ENCODE measurements at places on chromosomes 5 and 9.

DNA sequence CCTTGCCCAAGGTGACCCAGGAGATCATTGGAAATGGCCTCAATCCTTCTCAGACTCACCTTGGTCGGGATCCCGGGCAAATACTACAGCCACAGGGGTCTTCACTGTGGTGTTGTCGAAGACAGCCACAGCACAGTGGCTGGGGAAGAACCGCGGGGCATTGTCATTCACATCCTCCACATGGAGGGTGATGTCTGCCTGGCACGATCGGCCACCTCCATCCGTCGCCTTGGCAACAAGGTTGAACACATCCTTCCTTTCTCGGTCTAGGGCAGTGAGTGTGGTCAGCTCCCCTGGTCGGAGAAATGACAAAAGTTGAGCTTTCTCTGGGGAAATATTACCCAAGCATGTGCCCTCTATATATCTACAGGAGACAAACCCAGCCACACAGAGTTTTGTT lies 56.8 kb downstream of the FAT2 start:
- no peaks in the 10 kb centered on the region for H3K36me3 ChIP-seq
- DNase-seq: no peak
- H3K4me1 ChIP-seq: no peaks in the 10 kb centered on the region
- peaks cover 28% of the 10 kb centered on the region for H3K27me3 ChIP-seq

- no peak for DNase-seq
- no peaks in the 10 kb centered on the region for H3K27me3 ChIP-seq
- no peaks in the 10 kb centered on the region for H3K36me3 ChIP-seq
- no peak overlapping the region for H3K4me3 ChIP-seq
Measured at GRCh38 chr5:31270396-31270795, 76.9 kb downstream of the CDH6 start.

- no peaks in the 10 kb centered on the region for H3K27me3 ChIP-seq
- no peak overlapping the region for H3K27ac ChIP-seq
- no peak for DNase-seq
- H3K4me1 ChIP-seq: peaks cover 29% of the 10 kb centered on the region
- no peak overlapping the region for H3K4me3 ChIP-seq
Measured at GRCh38 chr5:10602031-10602806, 38.3 kb downstream of the ANKRD33B start.

GRCh38 chr9:4879115-4879558 lies 86.4 kb downstream of the RCL1 start:
- no peak for DNase-seq
- H3K27me3 ChIP-seq: no peaks in the 10 kb centered on the region
- H3K36me3 ChIP-seq: peaks cover 2% of the 10 kb centered on the region
- H3K27ac ChIP-seq: no peak overlapping the region
- H3K4me3 ChIP-seq: no peak overlapping the region

DNA sequence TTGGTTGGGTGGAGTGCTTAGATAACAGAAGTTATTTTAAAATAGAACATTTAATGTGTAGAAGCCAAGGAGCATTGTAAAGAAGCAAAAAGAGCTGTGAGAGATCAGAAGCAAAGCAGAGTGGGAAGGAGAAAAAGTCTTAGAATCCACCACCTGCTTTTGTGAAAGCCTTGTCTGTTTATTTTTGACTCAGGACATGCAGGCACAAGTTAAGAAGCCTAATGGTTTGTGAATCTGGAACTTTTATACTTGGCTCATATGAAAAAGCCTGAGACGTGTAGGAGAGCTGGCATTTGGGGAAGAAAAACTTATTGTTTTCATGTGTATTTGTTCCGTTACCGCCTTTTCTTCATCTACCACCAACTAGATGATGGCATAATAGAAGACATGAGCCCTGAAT lies 38.5 kb upstream of the ITGA2 start:
- no peak overlapping the region for H3K4me3 ChIP-seq
- peaks cover 4% of the 10 kb centered on the region for H3K27me3 ChIP-seq
- H3K4me1 ChIP-seq: peaks cover 12% of the 10 kb centered on the region
- no peak for DNase-seq

DNA sequence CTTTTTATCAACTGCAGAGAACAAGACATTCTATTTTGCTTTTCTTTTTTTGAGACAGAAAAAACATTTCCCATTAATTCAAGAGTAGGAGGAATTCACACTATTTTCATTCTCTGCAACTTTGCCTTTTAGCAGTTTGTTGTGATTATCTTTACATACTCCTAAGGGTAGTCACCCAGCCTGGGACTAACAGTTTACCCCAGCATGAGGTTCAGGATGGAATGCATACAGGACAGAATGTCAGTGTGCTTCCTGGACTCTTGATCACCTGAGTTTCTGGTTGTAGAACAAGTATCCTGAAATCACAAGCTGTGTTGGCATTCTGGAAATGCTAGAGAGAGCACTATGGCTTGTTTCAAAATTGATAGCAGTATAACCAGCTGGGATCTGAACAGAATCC lies 368.1 kb downstream of the KIF4B start:
- H3K4me1 ChIP-seq: no peaks in the 10 kb centered on the region
- no peaks in the 10 kb centered on the region for H3K27me3 ChIP-seq
- DNase-seq: no peak
- no peak overlapping the region for H3K4me3 ChIP-seq
- no peaks in the 10 kb centered on the region for H3K36me3 ChIP-seq

GRCh38 chr9:120324461-120324860 lies 255.5 kb downstream of the CDK5RAP2 start:
- H3K27ac ChIP-seq: no peak overlapping the region
- DNase-seq: no peak
- no peak overlapping the region for H3K4me3 ChIP-seq

DNA sequence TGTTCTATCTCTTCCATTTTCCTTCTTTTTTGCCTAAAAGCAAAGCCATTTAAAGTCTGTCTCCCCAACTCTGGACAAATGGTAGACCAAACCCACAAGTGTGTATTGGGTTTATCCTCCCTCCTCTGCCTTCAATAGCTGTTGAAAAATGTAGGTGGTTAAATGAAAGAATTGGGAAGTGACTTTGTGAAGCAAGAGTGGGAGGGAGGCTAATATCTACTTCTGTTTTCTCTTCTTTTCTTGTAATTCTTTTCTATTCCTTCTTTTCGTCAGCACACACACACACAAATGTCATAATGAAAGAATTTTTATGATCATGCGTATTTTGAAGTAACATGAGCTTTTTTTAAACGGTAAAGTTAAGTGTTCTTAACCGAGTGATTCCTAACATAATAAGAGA lies 3.8 kb downstream of the CCDC152 start:
- H3K4me3 ChIP-seq: no peak overlapping the region
- no peak for DNase-seq
- H3K36me3 ChIP-seq: no peaks in the 10 kb centered on the region
- peaks cover 12% of the 10 kb centered on the region for H3K27me3 ChIP-seq
- peaks cover 15% of the 10 kb centered on the region for H3K4me1 ChIP-seq

DNA sequence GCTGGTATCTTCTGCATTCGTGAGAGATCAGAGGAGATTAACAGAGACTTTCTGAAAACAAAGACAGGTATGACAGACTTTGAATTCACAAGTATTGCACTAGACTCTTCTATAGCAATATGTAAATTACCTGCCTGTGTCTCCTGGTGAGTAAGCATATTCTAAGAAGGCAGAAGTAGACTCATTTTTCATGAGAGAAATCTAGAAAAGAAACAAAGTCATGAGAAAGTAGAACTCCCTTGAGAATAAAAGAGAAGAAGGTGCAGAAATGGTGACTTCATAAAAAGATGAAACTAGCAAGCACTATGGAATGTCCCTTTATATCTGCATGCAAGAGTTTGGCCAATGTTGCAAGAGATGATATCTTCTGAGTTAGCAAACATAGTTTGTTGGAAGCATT lies 419.8 kb downstream of the DMRT2 start:
- no peak for DNase-seq
- H3K4me3 ChIP-seq: no peak overlapping the region
- no peaks in the 10 kb centered on the region for H3K4me1 ChIP-seq
- no peaks in the 10 kb centered on the region for H3K36me3 ChIP-seq
- H3K27me3 ChIP-seq: no peaks in the 10 kb centered on the region
- H3K27ac ChIP-seq: no peak overlapping the region

DNA sequence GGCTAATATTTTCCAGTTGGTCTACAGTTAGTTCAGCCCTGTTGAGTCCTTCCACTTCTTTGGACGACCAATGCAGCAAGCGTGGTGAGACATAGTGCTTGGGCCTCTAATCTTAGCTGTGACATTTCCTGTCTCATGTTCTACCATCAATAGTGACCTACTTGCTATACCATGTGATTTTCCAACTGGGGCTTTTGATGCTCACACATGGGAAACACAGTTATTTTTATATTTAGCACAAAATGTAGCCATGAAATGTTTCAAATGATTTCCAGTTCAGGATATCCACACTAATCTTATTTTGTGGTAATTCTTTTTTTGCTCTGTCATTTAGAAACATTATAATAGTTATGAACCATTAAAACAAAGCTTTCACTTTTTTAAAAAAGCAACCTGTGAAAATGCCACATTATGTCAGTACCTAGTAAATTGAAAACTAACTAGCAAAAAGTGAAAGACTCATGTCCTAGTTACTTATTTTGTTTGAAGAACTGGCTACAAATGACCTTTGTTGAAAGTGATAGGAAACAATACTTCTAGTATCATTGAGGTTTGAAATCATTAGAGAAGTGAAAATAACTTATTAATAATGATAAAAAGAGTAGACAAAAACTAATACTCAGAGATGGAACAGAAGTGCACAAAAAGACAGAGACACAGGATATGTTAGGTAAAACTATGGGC lies 18.3 kb downstream of the MARCHF3 start:
- H3K4me1 ChIP-seq: peaks cover 3% of the 10 kb centered on the region
- no peak overlapping the region for H3K27ac ChIP-seq
- no peak overlapping the region for H3K4me3 ChIP-seq
- no peaks in the 10 kb centered on the region for H3K27me3 ChIP-seq

DNA sequence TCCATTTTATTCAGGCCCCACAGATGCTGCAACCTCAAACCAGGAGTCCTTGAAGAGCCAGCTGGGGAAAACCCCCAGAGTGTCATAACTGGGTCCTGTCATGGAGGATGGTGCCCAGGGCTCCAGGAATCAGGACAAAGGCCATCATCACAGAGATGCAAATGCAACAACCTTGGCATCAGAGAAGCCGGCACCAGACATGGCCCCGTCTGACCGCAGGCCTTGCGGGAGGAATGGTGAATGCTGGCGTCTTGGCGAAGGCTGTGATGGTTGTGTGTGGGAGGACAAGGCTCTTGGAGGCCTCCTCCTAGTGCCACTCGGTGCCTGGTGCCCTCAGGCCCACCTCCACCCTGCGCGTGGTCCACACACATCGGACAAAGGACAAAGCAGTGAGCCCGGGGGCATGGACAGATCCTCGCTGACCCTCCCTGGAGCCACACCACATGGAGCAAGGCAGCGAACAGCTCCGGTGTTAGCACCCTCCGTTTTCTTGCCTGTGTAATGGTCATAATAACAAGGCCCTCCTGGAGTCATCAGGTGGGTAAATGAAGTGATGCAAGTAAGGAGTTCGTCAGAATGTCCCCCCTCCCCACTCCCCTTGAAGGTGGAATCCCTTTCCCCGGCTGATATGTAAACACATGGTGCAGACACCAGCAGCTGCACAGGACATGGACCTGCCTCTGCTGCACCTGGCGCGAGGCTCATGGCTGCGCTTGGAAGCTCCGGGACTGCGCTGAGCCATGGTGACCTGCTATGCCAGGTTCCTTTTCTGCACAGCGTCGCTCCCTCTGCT lies 380.7 kb downstream of the IRX2 start:
- no peaks in the 10 kb centered on the region for H3K4me1 ChIP-seq
- no peak for DNase-seq
- H3K36me3 ChIP-seq: no peaks in the 10 kb centered on the region
- H3K4me3 ChIP-seq: no peak overlapping the region

- peaks cover 2% of the 10 kb centered on the region for H3K36me3 ChIP-seq
- H3K27me3 ChIP-seq: peaks cover 11% of the 10 kb centered on the region
- DNase-seq: no peak
- H3K4me1 ChIP-seq: peaks cover 16% of the 10 kb centered on the region
- no peak overlapping the region for H3K4me3 ChIP-seq
- H3K27ac ChIP-seq: no peak overlapping the region
Measured at GRCh38 chr5:132751444-132751843, 4.2 kb downstream of the CCNI2 start.

GRCh38 chr9:86452201-86452828 lies 98.1 kb upstream of the TUT7 start:
- peaks cover 4% of the 10 kb centered on the region for H3K27me3 ChIP-seq
- H3K36me3 ChIP-seq: no peaks in the 10 kb centered on the region
- no peak overlapping the region for H3K27ac ChIP-seq
- no peak overlapping the region for H3K4me3 ChIP-seq

DNA sequence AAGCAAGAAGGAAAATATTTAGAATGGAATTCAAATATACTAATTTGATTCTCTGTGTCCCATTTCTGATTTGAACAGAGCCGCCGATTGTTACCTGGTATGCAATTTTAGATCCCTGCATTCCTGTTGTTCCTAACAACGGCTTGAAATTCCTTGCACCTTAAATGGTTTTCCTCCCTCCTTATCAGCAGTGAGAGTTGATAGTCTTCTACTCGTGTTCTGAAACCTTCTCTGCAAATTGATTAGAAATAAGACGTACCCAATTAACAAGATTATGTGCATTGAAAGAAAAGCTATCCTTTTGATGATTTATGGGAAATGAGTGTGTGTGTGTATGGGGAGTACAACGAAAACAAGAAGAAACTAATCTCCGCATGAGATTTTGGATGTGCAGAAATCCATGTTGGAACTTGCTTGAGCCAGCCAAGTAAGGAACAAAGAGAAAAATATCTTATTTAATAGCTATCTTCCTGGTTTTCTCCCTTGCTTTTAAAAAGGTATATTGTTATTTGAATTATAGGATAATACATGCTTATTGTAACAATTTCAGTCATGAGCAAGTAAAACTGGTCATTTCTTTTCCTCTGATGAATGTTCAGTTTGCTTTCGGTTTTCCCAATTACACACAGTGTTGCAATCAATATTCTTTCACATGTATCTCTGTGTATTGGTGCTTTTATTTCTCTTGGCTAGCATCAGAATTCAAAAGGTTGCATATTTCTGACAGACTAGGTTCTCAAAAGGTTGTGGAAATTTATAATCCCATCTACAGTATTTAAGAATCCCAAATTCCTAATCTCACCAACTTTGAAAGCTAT lies 211.1 kb upstream of the ACTBL2 start:
- H3K27me3 ChIP-seq: peaks cover 5% of the 10 kb centered on the region
- no peaks in the 10 kb centered on the region for H3K4me1 ChIP-seq
- no peaks in the 10 kb centered on the region for H3K36me3 ChIP-seq
- H3K4me3 ChIP-seq: no peak overlapping the region
- peak overlapping the region; percentile 35 for H3K27ac ChIP-seq
- DNase-seq: no peak

DNA sequence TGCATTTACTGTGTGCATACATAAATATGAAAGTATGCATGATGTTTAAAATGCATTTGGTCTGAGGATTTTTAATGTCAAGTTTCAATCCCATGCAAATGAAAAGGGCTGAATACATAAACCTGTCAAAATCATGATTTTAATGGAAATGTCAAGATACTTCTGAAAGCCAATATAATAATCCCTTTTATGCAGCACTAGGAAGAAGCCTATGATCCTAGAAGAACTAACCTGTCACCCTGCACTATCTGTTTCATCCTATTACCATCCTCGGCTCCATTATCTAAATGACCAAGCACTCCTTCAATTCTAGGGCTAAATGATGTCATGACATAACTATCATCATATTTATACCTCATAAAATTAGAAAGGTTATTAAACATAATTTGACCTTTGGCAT lies 2229.4 kb upstream of the WWC1 start:
- no peaks in the 10 kb centered on the region for H3K27me3 ChIP-seq
- H3K4me1 ChIP-seq: no peaks in the 10 kb centered on the region

- no peaks in the 10 kb centered on the region for H3K36me3 ChIP-seq
- no peak overlapping the region for H3K4me3 ChIP-seq
- H3K4me1 ChIP-seq: no peaks in the 10 kb centered on the region
- peaks cover 22% of the 10 kb centered on the region for H3K27me3 ChIP-seq
Measured at GRCh38 chr9:126057121-126057825, 269.4 kb upstream of the MVB12B start.

- DNase-seq: no peak
- H3K4me1 ChIP-seq: peaks cover 76% of the 10 kb centered on the region
- H3K36me3 ChIP-seq: peaks cover 70% of the 10 kb centered on the region
- H3K27ac ChIP-seq: peak overlapping the region; percentile 3
Measured at GRCh38 chr9:99127356-99128132, 22.6 kb downstream of the TGFBR1 start.

Measured in activated naive CD4-positive, alpha-beta T cell treated with anti-CD3 and anti-CD28 coated beads, Interleukin-2, amount 10 ng/mL, durations not matched to agents 7 days and 5 days (primary cell).